Amniotic epithelial cell (primary cell): ENCODE measurements at places on chromosomes 7 and 10.

- no peak for DNase-seq
Measured at GRCh38 chr7:142460402-142461117, 202.7 kb upstream of the PRSS58 start.

- DNase-seq: peak; percentile 45
Measured at GRCh38 chr10:62817121-62817765, 1.1 kb upstream of the EGR2 start.

DNA sequence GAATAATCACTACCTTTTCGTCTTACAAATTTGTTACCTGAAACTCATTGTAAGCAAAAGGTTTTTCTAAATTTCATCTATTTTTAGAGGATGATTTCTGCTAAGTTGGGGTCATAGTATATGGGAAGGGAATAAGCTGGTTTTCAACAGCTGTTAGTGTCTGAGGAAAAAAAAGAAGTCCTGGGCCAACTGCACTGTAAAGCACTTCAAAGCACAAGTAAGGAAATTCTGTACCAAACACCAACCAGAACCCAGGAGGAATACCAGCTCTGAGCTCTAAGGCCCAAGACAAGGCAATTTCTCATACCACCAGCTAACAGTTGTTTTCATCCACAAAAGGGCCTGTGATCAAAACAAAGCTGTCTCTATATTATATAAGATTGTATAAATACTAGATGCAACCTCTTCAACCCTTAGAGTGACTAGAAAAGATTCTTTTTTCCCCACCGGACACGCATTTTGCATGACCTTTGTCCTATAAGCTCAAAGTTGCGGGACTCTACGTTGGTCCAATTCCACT, 6.1 kb upstream of the MEOX2 start:
- DNase-seq: no peak

GRCh38 chr10:89207801-89208551, 859 bp upstream of the CH25H start:
- peak; percentile 3 for DNase-seq

DNA sequence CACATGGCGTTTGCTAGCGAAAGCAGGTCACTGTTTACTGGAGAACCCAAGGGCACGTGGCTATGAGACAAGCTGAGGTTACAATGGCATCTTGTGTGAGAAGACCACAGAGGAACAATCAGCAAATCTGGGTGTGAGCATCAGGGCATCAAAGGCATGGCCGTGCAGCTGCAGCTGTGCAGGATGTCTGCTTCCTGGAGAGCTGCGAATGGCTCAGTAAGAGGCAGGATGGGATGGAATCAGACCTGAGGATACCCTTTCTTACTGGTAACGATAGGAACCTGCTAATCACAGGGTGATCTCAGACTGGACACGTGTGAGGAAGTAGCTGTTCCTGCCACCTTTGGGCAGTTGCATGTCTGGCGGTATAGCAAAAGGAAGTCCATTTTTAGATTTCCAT, 119.5 kb downstream of the RNF216 start:
- no peak for DNase-seq

DNA sequence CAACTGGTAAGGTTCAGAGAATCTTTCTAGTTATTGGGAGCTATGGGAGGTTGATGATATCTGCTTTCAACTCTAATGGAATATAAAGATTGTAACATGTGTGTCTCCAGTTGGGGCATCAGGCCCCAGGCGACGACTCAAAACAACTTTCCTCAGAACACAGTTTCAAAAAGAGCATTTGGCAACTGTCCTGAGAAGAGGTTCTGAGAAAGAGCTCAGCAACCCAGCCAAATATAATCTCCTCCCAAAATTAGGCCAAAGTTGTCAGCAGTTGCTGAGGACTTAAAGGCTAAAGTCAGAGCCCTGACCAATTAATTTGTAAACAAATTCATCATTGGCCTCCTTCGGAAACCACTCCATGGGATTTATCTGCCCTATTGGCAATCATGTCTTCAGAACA, 251.1 kb upstream of the NFE2L3 start:
- no peak for DNase-seq

- no peak for DNase-seq
Measured at GRCh38 chr10:19144206-19144605, 95.6 kb downstream of the MALRD1 start.

DNA sequence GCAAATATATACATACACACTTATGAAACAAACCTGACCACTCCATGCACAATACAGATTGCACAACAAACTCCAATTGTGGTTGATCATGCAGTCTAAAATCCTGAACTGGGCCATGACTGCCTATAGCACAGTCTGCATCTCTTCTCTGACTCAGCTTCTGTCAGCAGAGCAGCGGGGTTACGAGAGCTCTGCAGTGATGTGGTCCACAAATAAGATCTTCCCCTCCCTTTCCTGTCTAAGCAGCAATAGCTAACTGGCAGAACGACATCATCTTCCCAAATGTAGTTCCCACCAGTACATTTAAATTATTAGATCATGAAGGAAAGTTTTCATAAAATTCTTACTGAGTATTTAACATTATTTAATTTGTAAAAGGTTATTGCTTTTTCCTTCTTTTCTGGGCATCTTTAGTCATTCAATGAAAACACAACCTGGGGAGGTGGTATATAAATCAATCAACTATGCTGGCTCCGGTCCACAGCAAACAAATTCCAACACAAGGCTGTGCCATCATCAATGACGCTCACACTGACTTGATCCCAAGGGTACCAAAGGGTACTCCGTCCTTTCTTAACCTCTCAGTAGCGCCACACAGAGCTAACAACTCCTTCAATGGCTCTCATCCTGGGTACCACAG, 17.1 kb downstream of the ARHGAP21 start:
- peak; percentile 96 for DNase-seq

DNA sequence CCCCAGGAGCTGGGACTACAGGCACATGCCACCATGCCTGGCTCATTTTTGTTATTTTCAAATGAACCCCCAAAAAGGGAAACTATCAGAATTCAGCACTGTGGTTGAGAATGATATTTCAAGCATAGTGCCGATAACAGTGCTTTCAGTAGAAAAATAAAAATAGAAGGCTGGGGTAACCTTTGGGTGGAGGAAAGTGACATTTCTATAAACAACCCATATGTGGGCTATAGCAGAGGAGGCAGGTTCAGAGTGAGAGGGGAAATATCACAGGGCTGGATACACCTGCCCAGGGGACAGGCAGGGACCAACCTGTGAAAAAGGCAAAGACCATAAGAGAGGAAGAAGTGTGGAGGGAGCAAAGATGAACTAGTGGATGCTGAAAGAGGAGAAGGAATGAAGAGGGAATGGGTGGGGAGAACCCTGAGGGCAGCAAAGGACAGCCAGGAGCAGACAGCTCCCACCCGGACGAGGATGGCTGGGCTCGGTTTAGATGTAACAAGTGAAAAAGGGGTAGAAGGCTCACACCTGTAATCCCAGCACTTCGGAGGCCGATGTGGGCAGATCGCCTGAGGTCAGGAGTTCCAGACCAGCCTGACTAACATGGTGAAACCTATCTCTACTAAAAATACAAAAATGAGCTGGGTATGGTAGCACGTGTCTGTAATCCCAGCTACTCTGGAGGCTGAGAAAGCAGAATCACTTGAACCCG, 56.5 kb downstream of the MAP3K8 start:
- DNase-seq: no peak

GRCh38 chr7:30469303-30469702, 9.3 kb downstream of the NOD1 start:
- DNase-seq: peak; percentile 100

- DNase-seq: peak; percentile 95
Measured at GRCh38 chr10:99395750-99396445, 34.5 kb downstream of the GOT1 start.

GRCh38 chr10:101710059-101710695, 15.2 kb upstream of the FBXW4 start:
- DNase-seq: no peak

DNA sequence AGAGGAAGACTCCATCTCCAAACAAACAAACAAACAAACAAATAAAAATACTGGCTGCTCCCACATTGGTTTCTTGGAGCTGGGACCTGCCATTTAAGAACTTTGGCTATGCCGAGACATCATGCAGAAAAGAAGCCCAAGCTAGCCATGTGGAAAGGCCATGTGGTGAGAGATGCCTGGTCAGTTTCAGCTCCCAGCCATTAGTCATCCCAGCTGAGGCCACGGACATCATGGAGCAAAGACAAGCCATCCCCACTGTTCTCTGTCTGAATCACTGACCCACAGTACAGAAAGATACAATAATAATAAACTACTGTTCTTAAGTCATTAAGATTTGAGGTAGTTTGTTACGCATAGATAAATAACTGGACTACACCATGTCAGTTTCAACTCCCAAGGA, 70.0 kb upstream of the PCBD1 start:
- peak; percentile 48 for DNase-seq

DNA sequence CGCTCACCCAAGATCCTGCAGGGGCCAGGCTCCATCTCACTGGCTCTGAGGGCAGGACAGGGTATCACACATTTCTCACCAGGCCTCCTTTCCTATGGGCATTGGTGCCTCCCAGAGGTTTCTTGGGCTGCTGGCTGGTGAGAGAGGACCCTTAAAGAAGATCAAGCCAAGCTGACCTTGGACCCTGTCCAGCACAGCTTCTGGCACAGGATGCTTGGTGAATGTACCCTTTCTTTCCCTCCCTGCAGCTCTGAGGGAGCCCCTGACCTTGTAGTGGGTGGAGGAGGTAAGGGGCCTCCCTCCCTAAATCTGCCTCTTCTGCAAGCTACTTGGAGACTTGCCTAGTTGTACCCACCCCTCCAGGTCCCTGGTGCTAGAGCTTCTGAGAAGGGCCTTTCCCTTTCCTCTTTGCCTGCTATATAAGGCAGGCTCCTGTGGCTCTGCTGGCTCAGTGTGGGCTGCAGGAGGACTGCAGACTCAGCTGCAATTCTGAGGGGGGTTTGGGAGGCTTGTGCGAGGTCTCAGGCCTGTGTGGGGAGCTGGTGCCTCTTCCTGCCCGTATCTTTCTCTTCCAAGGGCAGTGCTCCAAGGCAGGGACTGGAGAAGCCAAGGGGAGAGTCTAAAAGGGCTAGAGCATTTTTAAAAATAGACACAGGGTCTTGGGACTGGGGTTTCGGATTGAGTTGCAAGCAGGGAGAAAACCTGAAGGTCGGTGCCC, 11.7 kb upstream of the TRIM8 start:
- peak; percentile 62 for DNase-seq

DNA sequence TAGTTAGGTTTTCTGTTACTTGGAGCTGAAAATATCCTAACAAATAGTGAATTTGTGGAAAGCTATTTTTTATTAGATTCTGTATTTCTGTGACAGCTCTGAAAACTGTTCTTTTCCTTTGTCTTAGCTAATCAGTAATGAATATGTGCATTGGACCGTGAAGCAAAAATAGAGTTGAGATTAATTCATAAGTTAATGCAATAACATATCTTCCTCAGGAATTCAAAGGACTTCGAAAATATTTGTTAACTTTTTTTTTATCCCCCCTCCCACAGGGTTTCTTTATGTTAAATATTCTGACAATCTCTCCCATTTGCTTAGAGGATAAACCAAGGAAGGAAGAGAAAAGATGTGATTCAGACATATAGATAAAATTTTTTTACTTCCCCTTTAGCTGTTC, 101.4 kb downstream of the PODXL start:
- no peak for DNase-seq

- no peak for DNase-seq
Measured at GRCh38 chr10:74677951-74678350, 148.4 kb upstream of the KAT6B start.

GRCh38 chr7:30027065-30027456, 559 bp upstream of the FKBP14 start:
- DNase-seq: peak; percentile 76

- peak; percentile 82 for DNase-seq
Measured at GRCh38 chr7:48035301-48035966, at the start of gene C7orf57. Gene C7orf57 (plus strand): TSS chr7:48035543. CDS start chr7:48036309, 766 bp downstream.

DNA sequence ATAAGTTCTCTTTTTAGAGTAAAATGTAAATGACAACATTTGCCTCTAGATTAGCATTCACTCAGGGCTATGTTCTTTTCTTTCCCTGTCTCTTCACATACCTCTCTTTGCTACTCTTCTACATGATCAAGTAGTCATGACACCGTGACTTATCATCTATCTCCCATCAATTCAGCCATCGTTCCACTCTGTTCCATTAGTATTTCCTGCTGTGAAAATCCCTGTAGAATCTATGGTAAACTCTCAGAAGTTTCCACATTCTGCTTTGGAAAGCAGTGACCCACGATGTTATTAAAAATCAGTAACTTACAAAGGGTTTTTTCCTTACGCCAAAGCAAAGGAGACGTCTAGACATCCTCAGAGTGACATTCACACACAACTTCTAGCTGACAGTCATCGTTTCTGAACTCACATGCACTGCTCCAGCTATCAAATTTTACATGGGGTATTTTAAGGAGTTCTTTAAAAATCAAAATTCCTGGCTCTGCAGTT, 135.6 kb downstream of the SEMA3C start:
- no peak for DNase-seq

- peak; percentile 63 for DNase-seq
Measured at GRCh38 chr7:151844071-151844824, 32.7 kb downstream of the PRKAG2 start.

DNA sequence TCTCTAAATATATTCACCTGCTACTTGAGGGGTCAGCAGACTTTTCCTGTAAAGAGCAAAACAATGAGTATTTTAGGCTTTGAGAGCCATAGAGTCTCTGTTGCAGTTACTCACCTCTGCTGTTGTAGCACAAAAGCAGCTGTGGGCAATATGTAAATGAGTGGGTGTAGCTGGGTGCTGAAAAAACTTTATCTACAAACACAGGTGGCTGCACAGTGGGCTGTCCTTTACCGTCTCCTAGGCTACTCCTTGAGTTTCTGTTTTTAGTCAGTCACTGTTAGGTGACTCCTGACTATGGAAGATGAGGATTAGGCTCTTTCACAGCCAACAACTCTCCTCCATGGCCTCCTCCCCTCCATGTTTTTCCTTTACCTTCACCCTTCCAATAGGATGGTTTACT, 286.1 kb upstream of the C7orf33 start:
- no peak for DNase-seq

DNA sequence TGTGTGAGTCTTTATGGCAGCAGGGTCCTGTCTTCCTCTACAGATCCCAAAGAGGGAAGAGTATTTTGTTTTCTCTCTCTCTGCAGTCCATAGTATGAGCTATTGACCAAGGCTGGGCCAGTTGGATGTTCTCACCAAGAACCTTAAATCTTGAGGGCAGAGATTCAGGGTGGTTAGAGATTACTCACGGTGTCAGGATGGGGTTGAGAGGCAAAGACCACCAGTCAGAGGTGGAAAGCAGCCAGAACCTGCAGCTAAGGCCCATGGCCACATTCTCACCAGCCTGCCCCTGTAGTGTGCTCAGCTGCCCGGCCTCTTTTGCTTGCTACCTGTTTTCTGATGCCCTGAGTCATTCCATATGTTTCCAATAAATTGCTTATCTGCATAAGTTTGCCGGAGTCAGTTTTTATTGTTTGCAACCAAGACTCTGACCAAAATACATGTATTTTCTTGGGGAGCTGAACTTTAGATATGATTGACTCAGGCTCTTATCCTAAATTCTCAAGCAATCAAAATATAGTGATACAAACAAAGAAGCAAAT, 67.0 kb downstream of the MAP3K8 start:
- DNase-seq: no peak

- DNase-seq: no peak
Measured at GRCh38 chr7:70997261-70997660, 134.7 kb upstream of the GALNT17 start.
